ENCODE measurements at places on chromosomes 7 and 10.

GRCh38 chr10:4671451-4672145 lies 154.4 kb upstream of the AKR1E2 start:
- no peak for DNase-seq

DNA sequence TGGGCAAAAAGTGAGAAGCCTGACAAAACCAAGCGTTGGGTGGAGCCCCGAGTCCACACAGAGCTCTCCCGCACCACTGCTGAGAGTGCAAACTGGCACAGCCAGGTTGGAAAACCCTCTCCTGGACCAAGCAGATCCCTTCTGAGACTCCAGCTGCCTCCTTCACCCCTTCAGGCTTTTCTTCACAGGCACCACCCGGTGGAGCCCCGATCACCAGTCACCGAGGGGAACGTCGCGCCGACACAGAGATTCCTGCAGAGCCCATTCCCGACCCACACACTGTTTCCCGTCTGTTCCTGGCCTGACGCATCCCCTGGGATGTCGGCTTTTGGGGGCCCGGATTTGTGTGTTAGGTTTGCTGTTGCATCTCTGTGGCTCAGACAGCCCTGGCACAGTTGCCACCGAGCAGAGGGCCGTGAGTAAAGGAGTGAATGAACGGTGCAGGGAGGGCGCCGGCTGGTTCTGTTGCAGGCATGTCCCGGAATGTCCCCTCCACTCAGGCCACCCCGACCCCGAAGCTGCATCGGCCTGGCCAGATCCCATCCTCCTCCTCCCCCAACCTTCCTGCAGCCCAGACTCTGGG lies 51.0 kb upstream of the INPP5A start:
- no peak for DNase-seq

DNA sequence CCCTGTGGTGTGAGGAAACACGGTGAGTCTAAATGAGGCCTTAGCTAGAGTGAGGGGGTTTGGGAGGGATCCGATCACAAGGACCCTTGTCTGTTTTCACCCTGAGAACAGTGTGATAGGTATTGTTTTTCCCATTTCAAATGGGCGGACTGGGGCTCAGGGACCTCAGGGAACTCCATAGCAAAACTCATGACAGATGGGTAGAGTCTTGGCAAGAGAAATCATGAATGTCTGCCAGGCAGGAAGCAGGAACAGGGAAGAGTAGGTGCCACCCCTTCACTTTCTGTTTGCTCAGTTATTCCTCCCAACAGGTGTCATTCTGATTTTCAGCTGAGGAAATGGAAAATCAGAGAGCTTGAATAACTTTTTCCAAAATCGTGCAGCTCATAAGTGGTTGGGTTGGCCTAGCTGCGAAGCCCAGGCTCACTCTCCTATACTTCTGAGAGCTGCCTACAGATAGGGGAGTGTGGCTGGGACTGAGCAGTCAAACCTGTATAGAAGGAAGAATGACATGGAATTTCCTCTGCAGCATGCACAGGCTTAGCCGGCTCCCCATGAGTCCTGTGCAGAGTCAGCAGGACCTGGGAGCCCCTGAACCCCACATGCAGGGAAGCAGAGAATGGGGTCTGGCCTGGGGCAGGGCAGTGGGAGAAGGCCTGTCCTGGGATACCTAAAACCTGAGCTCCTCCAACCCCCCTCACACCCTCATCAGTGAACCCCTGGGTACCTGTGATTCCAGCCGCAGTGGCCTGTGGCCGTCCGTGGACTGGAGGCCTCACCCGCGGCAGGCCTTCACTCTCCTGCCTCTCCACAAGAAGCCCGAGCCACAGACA lies 17.6 kb upstream of the C10orf105 start:
- DNase-seq, result peak; percentile 61

- DNase-seq, result no peak
Observed at GRCh38 chr10:132517951-132518521, 19.6 kb upstream of the INPP5A start.

- DNase-seq, result no peak
Observed at GRCh38 chr10:13340626-13341376, 7.3 kb downstream of the SEPHS1 start.

DNA sequence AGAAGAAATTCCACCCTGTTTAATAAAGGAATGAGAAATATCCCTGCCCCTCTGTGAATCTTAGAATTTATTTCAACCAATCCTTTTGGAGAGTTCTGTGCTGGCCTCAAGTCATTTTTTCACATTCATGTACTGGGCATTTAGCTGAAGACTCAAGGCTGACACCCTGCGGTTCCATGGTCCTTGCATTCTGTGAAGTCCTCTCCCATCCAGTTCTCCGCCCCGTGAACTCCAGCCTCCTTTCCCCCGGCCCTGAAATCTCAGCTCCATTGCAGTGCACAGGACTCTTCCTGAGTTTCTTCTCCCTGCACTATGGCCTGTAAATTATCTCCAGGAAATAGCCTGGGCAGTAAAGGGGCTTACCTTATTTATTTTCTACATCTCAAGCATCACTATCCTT lies 183.0 kb upstream of the KCND2 start:
- no peak for DNase-seq

- no peak for DNase-seq
Observed at GRCh38 chr7:119252962-119253361, 1020.0 kb upstream of the KCND2 start.

DNA sequence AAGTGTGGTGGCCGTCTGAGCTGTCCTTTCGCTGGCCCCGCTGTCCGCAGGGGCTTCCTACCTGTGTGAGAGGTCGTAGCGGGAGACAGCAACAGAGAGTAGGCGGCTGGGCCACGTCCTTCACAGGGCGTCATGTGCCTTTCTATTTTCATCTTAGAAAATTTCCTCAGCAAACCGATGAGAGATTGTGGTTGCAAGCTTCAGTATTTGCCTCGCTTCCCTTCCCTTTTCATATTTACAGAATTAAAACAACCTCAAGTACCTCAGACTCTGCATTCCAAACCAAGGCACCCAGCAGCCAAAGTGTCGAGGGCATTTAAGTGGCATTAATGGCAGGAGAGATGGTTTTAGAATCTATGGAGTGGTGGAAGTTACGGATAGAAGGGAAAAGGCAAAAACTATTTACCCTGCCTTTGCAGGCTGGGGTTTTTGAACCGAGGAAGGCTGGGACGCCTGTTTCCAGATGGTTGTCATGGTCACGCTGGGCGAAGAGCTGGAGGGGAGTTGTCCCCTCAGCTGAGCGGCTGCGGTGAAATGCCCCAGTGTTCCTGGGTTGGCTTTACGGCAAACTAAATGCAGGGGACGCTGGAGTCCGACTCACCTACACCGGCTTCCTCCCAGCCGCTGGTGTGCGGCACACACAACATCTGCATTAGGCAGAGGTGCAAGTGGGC lies 41.9 kb downstream of the WIPI2 start:
- no peak for DNase-seq

DNA sequence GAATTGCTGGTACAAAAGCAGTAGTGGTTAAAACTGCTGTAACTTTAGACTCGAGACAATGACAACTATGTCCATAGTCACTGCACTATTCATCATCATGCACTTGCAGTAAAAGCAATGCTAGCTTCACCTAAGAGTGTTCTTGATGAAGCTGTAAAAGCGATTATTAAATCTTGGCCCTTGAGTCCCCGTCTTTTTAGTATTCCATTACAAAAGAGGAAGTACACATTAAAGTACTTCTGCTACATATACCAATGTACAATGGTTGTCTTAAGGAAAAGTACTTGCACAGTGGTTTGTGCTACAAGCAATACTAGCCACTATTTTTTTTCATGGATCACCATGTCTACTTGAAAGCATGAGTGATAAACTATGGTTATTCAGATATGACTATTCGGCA lies 78.3 kb downstream of the ATAD1 start:
- DNase-seq, result no peak

DNA sequence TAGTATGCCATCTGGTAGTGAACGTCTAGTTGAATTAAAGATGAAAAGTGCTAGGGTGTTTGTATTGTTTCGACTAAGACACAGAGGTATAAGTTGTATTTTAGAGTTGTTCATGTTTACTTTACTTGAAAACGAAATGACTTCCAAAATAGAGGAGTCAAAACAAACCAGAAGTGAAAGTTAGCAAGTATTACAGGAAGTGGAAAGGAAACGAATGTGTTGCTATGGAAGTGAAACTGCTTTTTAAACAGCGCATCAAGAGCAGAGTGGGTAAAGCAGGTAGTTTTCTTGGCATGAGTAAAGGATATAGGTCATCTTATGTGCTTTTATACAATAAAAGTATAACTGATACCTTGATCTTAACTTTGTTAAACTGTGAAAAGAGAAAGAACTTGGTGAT lies 20.0 kb upstream of the GALNTL5 start:
- no peak for DNase-seq

GRCh38 chr7:114842551-114843065 lies 79.3 kb upstream of the MDFIC start:
- no peak for DNase-seq

- no peak for DNase-seq
Observed at GRCh38 chr7:73431041-73431835, 2.3 kb upstream of the FZD9 start.

GRCh38 chr7:29987811-29988317 lies 1.7 kb downstream of the SCRN1 start:
- no peak for DNase-seq

GRCh38 chr7:118104812-118105441 lies 79.0 kb upstream of the LSM8 start:
- no peak for DNase-seq
